ENCODE measurements at places on chromosomes 2 and 18. TPM values are rescaled to one million over a fixed set of nuclear protein-coding genes. Genes with fewer than 3 reads are reported as not detected.

COLEC11 gene
- not detected for total RNA-seq

TXNL1 gene
- 66.6 TPM for total RNA-seq

CPLX4 gene
- total RNA-seq = not detected

REG3A gene
- total RNA-seq = not detected

THAP4 gene
- 42.0 TPM for total RNA-seq
